ENCODE measurements at places on chromosomes 6 and 20.

- DNase-seq, result no peak
Observed at GRCh38 chr6:111918825-111919224, 45.6 kb upstream of the FYN start.

GRCh38 chr6:23647045-23647444, 479.0 kb upstream of the NRSN1 start:
- no peak for DNase-seq

DNA sequence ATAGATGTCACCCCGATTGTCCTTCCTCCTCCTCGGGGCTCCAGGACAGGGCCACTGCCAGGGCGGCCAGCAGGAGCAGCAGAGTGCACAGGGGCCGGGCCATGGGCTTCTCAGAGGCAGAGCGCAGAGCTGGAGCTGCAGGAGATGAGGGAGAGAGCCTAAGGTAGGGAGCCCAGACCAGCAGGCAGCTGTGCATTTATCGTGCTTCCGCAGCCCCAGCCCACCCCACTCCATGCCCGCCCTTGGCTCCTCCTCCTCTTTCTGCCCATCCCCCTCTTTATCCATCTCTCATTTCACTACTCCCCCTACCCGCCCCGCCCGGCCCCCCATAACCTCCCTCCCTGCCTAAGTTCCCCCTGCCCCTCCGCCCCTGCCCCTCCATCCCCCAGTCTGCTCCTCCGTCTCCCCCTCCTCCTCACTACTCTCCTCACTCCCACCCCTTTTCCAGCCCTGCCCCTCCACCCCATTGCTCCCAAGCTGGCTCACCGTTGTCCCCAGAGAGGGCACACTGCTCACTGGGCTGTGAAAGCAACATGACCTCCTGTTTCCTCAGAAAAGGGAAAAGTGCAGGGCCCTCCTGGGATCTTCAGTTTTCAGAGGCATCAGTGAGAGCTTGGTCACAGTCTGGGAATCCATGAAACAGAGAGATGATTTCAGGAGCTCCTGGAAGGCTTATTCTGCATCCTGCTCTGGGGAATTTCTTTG, 25.5 kb upstream of the CST1 start:
- no peak for DNase-seq

GRCh38 chr6:5541751-5542432, 280.6 kb downstream of the FARS2 start:
- no peak for DNase-seq

DNA sequence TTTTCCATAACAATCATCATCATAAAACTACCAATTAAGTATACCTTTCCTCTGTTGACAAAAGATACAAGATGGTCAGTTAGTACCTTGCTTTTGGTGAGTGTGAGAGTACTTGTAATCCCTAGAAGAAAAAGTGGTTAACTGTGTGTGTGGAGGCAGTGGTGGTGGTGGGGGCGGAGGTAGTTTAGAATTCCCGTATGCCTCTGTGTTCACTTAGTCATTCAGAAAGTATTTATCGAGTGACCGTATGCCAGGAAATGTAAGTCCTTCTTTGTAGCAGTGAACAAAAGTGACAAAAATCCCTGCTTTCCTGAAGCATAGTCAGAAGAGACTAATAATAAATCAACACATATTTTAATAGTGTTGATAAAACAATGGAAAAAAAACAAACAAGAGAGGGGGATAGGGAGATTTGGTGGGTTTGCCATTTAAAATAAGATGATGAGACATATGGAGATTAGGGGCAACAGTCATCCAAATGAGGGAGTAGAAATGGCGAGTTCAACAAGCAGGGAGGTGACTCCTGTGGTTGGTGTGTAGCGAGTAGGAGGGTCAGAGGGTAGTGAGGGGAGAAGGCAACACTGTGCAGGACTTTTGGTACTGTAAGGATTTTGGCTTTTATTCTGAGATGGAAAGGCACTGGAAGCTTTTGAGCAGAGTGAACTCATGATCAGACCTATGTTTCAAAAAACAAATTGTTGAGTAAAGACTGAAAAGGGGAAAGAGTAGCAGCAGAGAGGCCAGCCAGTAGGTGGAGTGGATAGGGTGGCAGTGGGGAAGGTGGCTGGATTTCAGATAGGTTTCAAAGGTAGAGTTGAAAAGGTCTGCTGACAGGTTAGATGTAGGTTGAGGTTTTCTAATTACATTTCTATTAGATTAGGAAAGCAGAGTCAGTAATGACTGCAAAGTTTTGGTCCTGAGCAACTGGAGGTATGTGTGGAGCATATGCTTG, 40.3 kb upstream of the SIM1 start:
- DNase-seq, result no peak

DNA sequence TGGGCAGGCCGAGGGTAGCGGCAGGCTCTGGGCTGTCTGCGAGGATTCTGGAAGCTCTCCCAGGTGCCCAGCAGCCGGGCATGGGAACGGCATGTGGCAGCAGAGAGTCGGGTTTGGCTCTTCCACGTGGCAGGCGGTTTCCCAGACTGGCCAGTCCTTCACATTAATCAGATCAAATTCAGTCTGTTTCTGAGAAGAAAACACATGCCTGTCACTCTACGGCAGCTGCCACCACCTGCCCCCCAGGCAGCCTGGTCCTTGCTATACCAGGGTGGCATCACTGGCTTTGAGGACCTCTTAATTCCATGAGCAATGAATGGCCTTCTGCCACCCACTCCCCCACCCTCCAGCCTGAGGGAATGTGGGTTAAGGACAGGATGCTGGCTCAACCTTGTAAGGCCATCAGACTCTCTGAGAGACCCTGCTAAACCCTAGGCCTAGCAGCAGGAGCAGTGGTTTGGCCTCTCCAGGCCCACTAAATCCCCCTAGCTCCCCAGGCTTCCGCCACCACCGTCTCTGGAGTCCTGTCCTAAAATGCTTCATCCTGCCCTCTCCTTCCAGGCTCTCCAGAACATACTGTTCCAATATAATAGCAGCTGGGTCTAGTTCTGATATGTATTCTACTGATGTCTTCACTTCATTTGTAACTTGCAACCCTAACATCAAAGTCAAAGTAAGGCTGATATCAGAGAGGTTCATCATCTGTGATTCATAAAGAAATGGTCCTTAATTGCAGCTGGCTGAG, 47.8 kb downstream of the PLCG1 start:
- no peak for DNase-seq

DNA sequence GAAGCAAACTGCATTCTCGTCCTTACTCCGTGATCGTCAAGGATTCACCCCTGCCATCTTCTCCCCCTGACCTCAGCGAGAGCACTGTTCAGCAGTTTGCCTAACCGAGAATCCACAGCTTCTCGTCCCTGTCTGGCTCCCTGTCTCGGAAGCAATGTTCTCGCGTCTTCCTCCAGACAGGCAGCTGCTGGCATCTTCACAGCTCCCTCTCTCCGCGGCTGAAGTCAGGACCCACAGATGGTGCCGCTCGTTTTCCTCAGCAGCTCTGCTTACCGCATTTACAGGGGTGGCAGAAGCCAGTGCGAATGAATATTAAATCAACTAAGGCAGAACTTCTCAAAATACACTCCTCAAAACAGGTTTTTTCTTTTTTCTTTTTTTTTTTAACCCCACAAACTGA, 18.9 kb upstream of the SLC22A2 start:
- no peak for DNase-seq

DNA sequence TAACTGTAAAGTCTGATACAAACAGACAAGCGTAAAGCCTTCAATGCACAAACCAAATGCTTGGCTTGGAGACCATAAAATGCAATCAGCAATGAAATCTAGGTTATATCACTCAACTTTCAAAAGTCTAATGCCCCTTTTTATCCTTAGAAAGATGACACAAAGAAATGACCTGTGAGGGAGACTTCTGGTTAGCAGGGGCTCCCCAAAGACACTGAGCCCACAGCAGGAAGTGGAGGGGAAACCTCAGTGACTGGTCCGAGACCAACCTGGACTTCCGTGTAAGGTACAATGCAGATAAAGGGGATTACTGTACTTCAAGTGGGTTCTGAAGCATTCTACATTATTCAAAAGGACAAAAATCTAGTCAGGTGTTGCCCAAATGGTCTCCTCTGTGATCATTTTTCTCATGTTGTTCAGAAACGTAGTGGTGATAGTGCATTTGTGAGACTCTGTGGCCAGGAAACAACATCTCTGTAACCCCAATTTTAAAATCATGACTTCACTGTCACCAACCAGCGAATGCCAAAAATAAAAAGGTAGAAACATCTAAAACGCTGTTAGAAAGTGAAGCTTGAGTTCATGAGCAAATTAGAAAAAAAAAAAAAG, 88.2 kb downstream of the HIVEP2 start:
- DNase-seq, result no peak

GRCh38 chr6:132515386-132515785, 2.5 kb upstream of the STX7 start:
- DNase-seq, result no peak

- DNase-seq, result no peak
Observed at GRCh38 chr6:36769676-36770499, 69.4 kb downstream of the CPNE5 start.

- no peak for DNase-seq
Observed at GRCh38 chr20:50843331-50844276, 48.7 kb downstream of the BCAS4 start.
